ENCODE measurements at places on chromosomes 13 and 19. TPM values are rescaled to one million over a fixed set of nuclear protein-coding genes. Genes with fewer than 3 reads are reported as not detected.

Gene PDE4C
- polyA plus RNA-seq, result 1.2 TPM

Gene PRRG2
- 11.4 TPM for polyA plus RNA-seq

DNA sequence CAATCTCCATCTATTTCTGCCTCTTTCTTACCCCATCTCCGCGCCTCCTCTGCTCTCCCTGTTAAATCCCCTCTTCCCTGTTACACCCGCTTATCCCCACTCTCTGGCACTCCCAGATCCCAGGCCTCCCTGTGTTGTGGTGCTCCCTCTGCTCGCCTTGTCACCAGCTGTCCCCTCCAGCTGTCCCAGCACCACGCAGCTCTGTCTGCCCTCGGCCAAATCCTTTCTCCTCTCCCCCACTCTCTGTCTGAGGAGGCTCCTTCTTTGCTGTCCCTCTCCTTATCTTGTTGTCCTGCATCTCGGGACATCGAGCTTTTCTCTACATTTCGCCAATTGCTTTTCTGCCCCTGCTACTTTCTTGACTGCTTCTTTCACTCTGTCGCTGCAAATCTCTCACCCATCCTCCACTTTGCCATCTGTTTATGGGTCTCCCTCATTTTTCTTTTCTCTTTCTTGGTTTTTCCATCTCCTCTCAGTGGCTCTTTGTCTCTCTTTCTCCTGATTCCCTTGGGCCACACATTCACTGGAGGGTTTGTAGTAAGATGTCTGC is 941 bp downstream of the ZNF160 start:
- H3K27me3 ChIP-seq, result no peaks in the 10 kb centered on the region
- DNase-seq, result no peak
- peak overlapping the region; percentile 92 for H3K27ac ChIP-seq
- H3K36me3 ChIP-seq, result peaks cover 19% of the 10 kb centered on the region
- H3K4me1 ChIP-seq, result peaks cover 28% of the 10 kb centered on the region

DNA sequence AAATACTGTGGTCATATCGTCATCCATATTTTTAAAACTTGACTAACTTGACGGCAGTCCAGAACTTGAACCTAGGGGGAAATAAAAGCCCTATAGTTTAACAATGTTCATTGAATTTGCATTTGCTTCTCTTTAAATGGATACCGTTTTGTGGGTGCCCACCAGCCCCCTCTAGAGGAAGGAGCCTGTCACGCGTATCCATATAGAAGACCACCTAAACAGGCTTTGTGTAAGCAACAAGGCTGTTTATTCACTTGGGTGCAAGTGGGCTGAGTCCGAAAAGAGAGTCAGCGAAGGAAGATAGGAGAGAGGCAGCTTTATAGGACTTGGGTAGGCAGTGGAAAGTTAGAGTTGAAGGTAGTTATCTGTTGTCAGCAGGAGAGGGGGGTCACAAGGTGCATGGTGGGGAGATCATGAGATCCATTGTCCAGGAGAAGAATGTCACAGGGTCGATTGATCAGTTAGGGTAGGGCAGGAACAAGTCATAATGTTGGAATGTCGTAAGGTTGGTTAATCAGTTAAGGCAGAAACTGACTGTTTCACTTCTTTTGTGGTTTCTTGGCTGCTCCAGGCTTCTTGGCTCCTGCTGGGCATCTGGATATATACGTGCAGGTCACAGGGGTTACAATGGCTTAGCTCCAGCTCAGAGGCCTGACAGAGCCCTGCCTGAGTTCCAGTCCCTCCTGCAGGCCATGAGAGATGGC is 42.5 kb upstream of the ANKRD10 start:
- no peaks in the 10 kb centered on the region for H3K4me1 ChIP-seq
- no peaks in the 10 kb centered on the region for H3K36me3 ChIP-seq
- no peak overlapping the region for H3K4me3 ChIP-seq
- DNase-seq, result no peak
- no peak overlapping the region for H3K27ac ChIP-seq
- H3K27me3 ChIP-seq, result no peaks in the 10 kb centered on the region

Gene PPP1R13L
- 11.0 TPM for polyA plus RNA-seq

GRCh38 chr13:39561971-39562370 is 41.0 kb downstream of the LHFPL6 start:
- DNase-seq, result no peak
- no peaks in the 10 kb centered on the region for H3K36me3 ChIP-seq
- no peak overlapping the region for H3K4me3 ChIP-seq
- H3K27me3 ChIP-seq, result no peaks in the 10 kb centered on the region
- H3K27ac ChIP-seq, result no peak overlapping the region

GRCh38 chr19:44653977-44654774 is 10.5 kb downstream of the PVR start:
- H3K4me3 ChIP-seq, result no peak overlapping the region
- no peaks in the 10 kb centered on the region for H3K27me3 ChIP-seq
- peak; percentile 81 for DNase-seq
- peaks cover 94% of the 10 kb centered on the region for H3K36me3 ChIP-seq
- H3K4me1 ChIP-seq, result peaks cover 18% of the 10 kb centered on the region

- no peak for DNase-seq
- H3K4me1 ChIP-seq, result no peaks in the 10 kb centered on the region
- H3K27ac ChIP-seq, result no peak overlapping the region
- no peaks in the 10 kb centered on the region for H3K27me3 ChIP-seq
- no peaks in the 10 kb centered on the region for H3K36me3 ChIP-seq
Observed at GRCh38 chr13:23652909-23653726, 82.9 kb downstream of the TNFRSF19 start.

DNA sequence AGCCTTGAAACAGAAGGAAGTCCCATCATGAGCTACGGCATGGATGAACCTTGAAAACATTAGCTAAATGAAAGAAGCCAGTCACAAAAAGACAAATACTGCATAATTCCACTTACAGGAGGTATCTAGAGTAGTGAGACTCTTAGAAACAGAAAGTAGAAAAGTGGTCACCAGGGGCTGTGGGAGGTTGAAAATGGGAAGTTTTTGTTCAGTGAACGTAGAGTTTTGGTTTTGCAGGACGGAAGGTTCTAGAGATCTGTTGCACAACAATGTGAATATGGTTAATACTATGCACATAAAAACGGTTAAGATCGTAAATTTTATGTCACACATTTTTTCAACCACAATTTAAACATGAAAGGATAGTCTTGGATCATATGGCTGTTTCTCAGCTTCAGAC is 11.9 kb upstream of the SLC10A2 start:
- no peaks in the 10 kb centered on the region for H3K27me3 ChIP-seq
- DNase-seq, result no peak
- no peak overlapping the region for H3K27ac ChIP-seq
- H3K4me1 ChIP-seq, result no peaks in the 10 kb centered on the region
- H3K36me3 ChIP-seq, result no peaks in the 10 kb centered on the region

- H3K4me3 ChIP-seq, result no peak overlapping the region
- no peak overlapping the region for H3K27ac ChIP-seq
- H3K36me3 ChIP-seq, result no peaks in the 10 kb centered on the region
- no peaks in the 10 kb centered on the region for H3K4me1 ChIP-seq
- no peak for DNase-seq
Observed at GRCh38 chr13:76245211-76245610, 609.1 kb downstream of the LMO7 start.

DNA sequence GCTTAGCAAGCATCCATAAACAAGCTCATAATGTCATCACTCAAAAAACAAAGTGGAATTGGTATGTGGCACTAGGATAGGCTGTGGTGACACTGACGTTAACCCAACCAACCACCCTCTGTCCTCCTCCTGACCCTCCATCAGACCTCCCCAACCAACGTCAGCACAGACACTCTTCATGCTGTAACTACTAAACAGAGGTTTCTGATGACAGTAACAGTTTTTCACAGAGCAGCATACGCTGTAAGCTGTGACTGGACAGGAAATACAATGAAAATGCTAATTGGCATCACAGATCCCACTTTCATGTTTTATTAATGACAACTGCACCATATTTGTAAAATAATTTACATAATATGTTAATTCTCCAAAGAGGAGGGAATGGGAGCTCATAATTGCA is 238.0 kb downstream of the IRS2 start:
- no peak for DNase-seq
- no peaks in the 10 kb centered on the region for H3K4me1 ChIP-seq
- no peak overlapping the region for H3K4me3 ChIP-seq
- H3K27me3 ChIP-seq, result no peaks in the 10 kb centered on the region
- no peak overlapping the region for H3K27ac ChIP-seq
- no peaks in the 10 kb centered on the region for H3K36me3 ChIP-seq

DNA sequence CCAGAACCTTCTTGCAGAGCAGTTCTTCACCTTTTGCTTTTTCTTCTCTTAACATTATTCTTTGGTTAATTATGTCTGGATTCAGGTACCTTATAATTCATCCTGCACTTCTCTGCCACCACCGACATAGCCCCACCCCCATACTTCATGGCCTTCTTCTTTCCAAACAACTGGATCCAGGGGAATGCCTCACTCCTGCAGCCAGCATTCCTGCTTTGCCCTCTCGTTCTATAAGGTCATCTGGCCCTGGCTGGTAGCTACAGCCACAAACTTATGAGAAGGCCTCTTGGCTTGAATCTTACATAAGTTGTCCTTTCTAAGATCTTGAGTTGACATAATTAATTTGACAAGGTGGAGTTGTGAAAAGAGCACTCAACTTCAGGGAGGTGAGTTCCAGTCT is 84.1 kb upstream of the FRY start:
- no peaks in the 10 kb centered on the region for H3K27me3 ChIP-seq
- no peak overlapping the region for H3K4me3 ChIP-seq
- H3K27ac ChIP-seq, result no peak overlapping the region
- no peaks in the 10 kb centered on the region for H3K4me1 ChIP-seq
- no peaks in the 10 kb centered on the region for H3K36me3 ChIP-seq

GRCh38 chr19:18718846-18719458 is 35.5 kb downstream of the CRTC1 start:
- DNase-seq, result no peak
- H3K36me3 ChIP-seq, result peaks cover 5% of the 10 kb centered on the region
- H3K4me1 ChIP-seq, result no peaks in the 10 kb centered on the region

DNA sequence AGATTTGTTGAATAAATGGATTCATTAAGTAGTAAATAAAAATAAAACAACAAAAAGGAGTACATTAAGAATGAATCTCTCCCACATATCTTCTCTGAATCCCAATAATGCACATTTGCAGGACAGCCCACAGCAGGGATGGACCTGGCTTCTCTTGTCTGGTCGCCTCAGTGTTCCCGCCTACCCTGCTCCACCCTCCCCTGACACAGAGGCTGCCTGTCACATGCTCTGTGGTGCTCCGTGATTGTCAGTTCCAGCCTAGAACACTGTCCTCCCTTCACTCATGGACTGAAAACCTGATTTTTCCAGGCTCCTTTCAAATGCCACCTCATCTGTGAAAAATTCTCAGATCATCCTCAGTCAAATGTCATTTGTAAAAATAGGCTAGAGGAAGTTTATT is 94.5 kb upstream of the GPR12 start:
- H3K4me3 ChIP-seq, result no peak overlapping the region
- H3K36me3 ChIP-seq, result no peaks in the 10 kb centered on the region
- no peaks in the 10 kb centered on the region for H3K4me1 ChIP-seq
- H3K27me3 ChIP-seq, result peaks cover 12% of the 10 kb centered on the region
- no peak for DNase-seq

Gene ERFL
- 0.24 TPM for polyA plus RNA-seq

DNA sequence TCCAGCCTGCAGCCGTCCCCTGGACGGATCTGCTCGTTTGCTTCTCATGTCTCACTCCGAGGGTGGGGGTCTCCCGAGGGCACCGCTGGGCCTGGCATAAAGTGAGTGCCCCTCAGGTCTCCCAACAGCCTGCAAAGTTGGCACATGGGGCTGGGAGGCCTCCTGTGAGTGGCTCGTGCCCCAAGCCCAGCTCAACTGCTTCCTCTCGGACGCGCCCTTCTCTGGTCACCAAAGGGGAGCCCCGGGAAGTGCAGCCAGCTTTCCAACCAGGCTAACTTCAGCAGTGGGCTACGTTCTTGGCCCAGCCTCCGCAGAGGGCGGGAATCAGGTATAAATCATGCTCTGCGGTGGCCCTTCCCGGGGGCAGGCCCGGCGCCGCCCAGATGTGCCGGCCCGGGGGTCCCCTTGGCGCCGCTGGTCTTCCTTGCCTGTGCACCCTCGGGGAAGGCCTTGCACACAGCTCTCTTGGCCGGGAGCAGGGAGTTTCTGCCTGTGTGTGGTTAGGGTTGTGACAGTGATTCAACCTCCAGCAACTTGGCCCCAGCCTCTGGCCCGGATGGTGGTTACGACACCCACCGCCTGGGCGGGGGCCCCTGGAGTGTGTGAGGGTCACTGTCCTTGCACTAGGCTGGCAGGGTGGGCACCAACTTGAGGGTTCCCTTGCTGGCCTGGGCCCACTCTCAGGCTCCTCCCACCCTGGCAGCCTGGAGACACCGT is 20.7 kb downstream of the CEBPG start:
- H3K27ac ChIP-seq, result peak overlapping the region; percentile 94
- H3K36me3 ChIP-seq, result peaks cover 6% of the 10 kb centered on the region
- H3K4me1 ChIP-seq, result peaks cover 67% of the 10 kb centered on the region
- peak; percentile 58 for DNase-seq

- no peak overlapping the region for H3K4me3 ChIP-seq
- H3K4me1 ChIP-seq, result peaks cover 10% of the 10 kb centered on the region
- no peak for DNase-seq
- no peak overlapping the region for H3K27ac ChIP-seq
- H3K36me3 ChIP-seq, result no peaks in the 10 kb centered on the region
Observed at GRCh38 chr19:18408053-18408476, 10.6 kb upstream of the LRRC25 start.

DNA sequence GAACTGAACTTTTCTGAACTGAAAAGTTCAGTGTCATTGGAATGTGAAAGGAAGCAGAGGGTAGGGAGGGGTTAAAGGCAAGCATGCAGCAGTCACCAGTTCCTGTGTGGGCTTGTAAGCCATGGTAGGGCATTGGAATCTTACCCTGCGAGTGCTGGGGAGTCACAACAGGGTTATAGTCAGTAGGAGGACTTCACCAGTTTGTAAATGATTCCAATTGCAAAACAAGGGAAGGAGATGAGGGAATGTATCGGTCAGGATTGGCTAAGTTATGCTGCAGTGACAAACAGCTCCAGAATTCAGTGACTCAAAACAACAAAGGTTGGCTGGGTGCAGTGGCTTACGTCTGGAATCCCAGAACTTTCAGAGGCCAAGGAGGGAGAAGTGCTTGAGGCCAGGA is 12.8 kb downstream of the LYPD3 start:
- no peak overlapping the region for H3K4me3 ChIP-seq
- H3K36me3 ChIP-seq, result no peaks in the 10 kb centered on the region
- H3K27ac ChIP-seq, result no peak overlapping the region
- H3K27me3 ChIP-seq, result no peaks in the 10 kb centered on the region
- H3K4me1 ChIP-seq, result no peaks in the 10 kb centered on the region
- DNase-seq, result no peak

Gene RETN
- 1.1 TPM for polyA plus RNA-seq

GRCh38 chr13:54593504-54593903 is 1564.9 kb downstream of the OLFM4 start:
- no peaks in the 10 kb centered on the region for H3K27me3 ChIP-seq
- no peak overlapping the region for H3K4me3 ChIP-seq
- no peaks in the 10 kb centered on the region for H3K36me3 ChIP-seq
- DNase-seq, result no peak

Data from large intestine (tissue), 12 donors.